ENCODE measurements at places on chromosomes 1 and 21.

GRCh38 chr1:109792056-109792831 lies 28.5 kb upstream of the EPS8L3 start:
- peak; percentile 94 for DNase-seq

- no peak for DNase-seq
Observed at GRCh38 chr1:34353409-34353808, 176.7 kb downstream of the C1orf94 start.

GRCh38 chr1:65323246-65323645 lies 13.9 kb downstream of the DNAJC6 start:
- no peak for DNase-seq

- peak; percentile 33 for DNase-seq
Observed at GRCh38 chr1:246068619-246069509, 438.2 kb downstream of the SMYD3 start.

- DNase-seq = no peak
Observed at GRCh38 chr1:157134442-157134841, 3.8 kb downstream of the ETV3 start.

- no peak for DNase-seq
Observed at GRCh38 chr21:35046263-35046624, 2.9 kb downstream of the RUNX1 start.

- no peak for DNase-seq
Observed at GRCh38 chr1:17021896-17022295, 10.2 kb upstream of the ATP13A2 start.

DNA sequence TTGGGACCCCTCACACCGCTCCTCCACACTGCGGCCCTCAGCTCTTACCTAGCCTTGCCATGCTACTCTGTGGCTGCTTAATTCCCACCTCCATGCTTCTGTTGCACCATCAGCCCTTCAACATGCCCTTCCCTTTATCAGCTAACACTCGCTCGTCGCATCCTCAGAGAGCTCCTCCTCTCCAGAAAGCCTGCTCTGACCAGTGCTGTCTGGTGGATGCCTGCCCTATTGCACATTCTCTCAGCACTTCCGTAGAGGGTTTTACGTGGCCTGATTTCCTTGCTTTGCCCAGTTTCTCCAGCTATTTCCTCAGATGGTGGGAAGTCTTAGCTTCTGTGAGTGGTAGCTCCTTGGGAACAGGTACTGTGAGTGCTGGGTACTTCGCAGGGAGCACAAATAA lies 10.3 kb upstream of the LAD1 start:
- peak; percentile 35 for DNase-seq

DNA sequence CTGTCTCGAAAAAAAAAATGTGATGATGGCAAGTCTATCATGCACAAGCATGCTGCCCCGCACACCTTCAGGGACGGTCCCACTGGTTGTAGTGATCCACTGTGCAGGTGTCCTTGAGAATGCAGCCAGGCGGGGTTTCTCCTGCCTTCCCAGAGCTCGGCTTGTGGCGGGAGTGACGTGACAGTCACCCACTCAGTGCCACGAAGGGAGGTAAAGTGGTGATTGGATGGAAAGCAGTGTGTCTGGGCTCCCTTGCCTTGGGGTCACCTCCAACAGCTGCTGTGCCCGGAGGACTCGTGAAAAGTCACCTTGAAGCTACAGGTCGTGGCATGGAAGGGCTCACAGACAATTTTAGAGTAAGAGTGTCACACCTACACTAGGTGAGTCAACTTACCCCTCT lies 33.5 kb upstream of the TRIM17 start:
- DNase-seq = no peak
